ENCODE measurements at places on chromosomes 6 and 20.

DNA sequence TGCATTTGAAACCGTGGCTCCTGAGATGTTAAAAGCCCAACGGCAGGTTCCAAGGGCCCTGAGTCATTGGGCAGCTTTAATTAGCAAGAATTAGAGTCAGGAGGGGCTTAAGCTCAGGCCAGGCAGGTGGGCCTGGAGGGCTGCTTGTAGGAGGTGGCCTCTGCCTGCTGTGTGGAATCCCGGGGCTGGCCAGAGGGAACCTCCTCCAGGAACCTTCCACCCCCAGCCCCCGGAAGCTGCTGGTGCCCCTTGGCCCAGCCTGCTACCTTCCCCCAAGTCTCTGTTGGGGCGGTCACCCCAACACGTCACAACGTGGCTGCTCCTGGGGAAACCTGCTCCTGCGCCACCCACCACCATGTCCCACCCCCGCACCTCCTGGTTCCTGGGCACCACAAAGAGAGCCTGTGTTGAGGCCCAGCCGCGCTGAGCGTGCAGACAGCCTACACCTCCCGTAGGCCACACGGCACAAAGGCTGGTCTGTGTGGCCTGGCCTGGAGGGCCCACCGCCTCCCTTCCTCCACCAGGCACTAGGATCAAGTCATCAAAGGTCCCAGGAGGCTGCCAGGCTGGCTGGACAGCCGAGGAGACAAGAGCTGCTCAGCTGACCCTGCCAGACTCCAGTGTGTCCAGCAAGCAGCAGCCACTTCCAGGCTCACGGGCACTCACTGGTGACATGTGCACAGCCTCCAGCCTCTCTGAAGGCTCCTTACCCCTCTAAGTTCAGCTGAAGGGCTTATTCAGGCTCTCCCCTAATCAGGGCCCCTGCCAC, 86.3 kb downstream of the SNX5 start:
- no peak for DNase-seq

- DNase-seq = peak; percentile 37
These were observed 7.0 kb downstream of the SYNGAP1 start for GRCh38 chr6:33426590-33427511.

GRCh38 chr6:25608558-25609174, 43.3 kb upstream of the SCGN start:
- DNase-seq = no peak

DNA sequence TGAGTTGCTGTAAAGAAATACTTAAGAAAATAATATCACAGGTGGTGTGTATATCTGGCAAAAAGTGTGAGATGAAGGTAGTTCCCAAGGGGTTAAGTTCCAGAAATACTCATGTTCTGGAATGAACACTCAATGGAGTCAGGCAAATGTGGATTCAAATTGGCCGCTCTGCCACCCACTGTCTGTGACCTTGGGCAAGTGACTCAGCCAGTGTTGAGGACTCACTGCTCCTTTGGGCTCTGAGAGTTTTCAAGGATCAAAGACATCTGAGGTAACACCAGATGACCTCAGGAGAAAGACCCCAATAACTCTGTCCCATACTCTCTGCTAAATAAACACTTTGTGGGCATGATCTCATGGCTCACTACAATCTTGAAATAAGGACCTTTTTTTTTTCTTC, 59.2 kb upstream of the EYA2 start:
- DNase-seq = no peak
